ENCODE measurements at places on chromosomes 5 and 9.

- no peak for DNase-seq
Observed at GRCh38 chr5:164000241-164000640, 494.8 kb downstream of the MAT2B start.

DNA sequence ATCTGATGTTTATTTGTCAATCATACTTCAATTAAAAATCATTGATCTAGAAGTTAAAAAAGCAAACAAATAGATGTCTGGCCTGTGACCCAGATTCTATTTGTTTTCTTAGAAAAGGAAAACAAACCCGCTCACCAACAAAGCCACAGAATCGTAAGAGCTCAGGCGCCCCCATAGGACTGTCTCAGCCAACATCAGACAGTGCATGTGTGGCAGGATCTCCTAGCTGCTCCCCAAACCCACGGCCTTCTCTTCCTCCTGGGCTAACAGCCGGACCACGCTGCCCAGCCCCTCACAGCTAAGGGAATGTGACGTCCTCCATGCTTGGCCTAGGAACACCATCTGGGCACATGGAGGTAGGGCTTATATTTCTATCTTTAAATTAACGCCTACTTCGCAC lies 19.4 kb downstream of the OR2Y1 start:
- DNase-seq = no peak

- DNase-seq = no peak
Observed at GRCh38 chr9:36470643-36471290, 70.7 kb upstream of the RNF38 start.

DNA sequence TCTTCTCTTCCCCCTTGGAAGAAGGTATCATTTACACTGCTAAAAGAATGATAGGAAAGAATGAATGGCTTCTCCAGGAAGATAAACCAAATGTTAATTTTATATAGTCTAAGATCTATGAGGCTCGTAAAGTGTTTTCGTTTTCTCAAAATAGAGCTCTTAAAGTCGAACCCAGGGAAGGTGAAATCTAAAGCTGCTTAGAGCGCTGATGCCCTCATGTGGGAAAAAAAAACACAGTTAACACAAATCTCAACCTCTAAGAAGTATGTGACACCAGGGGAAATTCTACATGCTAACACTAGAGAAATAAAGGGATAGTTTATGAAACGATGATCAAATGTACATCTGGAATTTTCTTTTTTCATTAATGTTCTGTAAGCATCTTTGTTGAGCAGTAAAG lies 257.9 kb downstream of the RASEF start:
- DNase-seq = no peak

DNA sequence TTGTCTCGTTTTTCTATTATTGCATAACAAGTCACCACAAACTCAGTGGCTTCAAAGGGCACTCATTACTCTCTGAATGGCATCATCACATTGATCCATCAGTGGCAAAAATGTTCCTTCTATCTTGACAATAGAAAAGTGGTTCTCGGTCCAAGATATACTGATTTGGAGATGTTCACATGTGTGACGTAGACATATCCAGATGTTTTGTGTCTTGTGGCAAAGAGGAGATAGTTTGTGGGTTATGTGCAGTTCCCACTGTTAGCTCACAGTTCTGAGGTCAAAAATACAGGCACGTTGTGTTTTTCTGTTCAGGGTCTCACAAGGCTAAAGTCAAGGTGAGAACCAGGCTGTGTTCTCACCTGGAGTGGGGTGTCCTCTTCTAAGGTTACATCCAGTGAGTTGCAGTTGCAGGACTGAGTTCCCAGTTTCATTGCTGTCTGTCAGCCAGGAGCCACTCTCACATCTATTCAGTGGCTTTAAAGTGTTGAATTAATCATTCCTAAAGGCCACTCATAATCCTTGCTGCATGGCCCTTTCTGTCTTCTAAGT lies 55.3 kb downstream of the GAS1 start:
- DNase-seq = no peak

- DNase-seq = no peak
Observed at GRCh38 chr5:149727336-149728035, 2.6 kb upstream of the PPARGC1B start.

DNA sequence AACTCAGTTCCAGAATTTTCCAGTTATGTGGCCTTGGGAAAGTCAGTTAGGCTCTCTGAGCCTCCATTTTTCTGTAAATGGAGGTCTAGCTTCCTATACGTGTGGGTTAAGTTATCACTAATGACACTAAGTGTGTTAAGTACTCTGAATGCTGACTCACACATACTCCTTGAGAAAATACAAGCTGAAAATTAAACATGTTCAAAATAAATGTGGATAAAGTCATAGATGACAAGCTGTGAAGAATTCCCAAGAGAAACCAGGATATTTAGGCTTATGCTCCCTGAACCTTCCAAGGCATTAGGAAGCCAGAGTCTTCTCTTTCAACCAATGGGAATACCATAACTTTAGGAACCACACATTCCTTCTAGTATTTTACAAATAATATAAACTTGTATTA lies 58.1 kb downstream of the ABCA1 start:
- DNase-seq = no peak

GRCh38 chr9:107274096-107274495 lies 9.0 kb upstream of the RAD23B start:
- no peak for DNase-seq

GRCh38 chr5:17360879-17361278 lies 137.2 kb upstream of the TAF11L2 start:
- DNase-seq = no peak

DNA sequence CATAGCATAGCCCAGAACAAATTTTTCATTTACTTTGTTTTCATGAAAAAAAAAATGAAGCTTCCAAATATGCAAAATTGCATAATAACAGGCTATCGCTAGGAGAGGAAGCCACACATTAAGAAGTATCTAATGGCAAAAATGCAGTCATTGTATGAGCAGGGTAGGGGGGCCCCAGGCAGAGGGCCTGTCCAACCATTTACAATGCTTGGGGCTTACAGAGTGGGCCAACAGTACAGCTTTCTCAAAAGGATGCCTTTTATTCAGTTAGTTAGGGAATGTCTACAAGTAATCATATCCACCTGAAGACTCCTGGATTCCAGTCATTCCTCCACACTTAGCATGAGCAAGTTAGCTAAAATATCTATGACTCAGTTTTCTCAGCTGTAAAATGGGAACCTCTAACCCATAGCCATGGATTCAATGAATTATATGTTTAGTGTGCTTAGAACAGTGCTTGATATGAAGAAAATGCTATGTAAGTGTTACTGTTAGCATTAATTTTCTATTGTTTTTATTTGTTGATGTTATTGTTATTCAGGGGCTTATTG lies 117.7 kb downstream of the GAS1 start:
- DNase-seq = no peak

DNA sequence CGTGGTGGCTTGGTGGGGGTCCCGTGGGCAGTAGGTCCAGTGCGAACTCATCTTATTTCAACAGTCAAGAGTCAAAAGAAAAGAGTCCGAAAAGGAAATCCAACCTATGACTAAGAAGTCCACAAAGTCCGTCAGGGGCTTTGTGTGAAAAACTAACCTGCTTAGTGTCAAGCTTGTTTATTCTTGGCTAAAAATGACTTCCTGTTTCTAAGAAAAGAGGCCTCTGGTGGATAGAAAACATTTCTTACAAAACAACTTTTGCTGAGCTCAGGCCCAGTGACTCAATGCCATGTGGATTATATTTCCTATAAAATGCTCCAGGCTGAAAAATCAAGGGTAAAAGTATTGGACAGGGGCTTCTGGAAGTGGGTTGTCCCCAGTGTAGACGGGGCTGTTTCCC lies 105.9 kb downstream of the GADD45G start:
- no peak for DNase-seq

DNA sequence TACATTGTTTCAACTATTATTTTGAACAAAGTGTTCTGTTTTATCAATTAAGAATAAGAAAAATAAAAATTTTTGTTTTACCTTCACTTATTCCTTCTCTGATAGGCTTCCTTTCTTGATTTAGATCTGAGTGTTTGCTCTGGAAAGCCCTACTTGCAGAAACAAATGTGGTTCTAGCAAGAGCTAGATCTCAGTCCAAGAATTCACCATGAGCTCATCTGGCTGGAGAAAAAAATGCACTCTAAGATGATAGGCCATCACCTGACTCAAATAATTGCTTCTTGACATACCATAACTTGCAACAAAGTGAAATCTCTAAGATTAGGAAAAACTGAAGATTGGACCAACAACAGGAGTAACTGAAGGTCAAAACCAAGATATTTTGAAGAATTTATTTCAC lies 6.3 kb upstream of the RLN2 start:
- no peak for DNase-seq

GRCh38 chr5:94240134-94240533 lies 378.3 kb downstream of the KIAA0825 start:
- DNase-seq = no peak

DNA sequence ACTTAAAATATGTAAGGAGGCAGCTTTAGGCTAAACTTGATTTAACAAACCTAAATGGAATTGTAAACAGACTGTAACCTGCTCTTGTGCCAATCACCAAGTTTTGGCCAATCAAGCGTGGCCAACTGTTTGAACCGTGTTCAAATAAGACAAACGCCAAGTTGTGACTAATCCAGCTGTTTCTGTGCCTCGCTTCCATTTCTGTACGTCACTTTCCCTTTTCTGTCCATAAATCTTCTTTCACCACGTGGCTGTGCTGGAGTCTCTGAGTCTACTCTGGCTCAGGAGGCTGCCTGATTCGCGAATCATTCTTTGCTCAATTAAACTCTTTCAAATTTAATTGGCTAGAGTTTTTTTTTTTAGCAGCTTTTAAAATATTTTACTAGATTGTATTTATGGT lies 71.3 kb downstream of the LIX1 start:
- no peak for DNase-seq

DNA sequence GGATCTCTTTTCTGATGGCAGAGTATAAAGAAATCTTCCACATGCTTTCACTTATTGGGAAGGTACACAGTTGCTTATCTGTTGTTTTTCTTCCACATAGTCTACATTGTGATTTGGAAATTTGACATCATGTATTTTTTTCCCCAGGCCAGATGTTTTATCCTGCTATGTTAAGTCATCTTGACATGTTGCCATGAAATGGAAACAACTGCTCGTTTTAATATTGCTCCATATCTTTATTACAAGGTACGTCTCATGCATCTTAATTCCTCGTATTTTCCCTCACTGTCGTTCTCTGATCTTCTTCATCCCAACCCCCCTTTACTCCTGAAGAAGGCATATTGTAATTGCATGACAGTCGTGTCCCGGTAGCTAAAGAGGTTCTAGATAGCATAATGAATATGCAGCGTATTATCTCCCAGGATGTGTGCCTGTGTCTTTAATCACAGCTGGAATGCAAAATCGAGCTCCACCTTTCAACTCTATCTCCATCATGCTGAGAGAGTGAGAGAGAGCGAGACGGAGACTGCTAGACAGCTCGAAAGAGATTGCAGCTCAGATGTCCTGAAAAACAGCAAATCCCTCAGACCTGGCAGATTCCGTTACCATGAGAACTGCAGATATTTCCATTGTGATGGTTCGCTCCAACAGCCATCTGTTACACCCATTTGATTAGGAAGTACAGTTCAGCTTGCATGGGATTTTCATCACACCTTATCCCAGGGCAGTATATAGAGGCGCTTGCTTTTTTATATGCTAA lies 281.7 kb downstream of the TMEM38B start:
- DNase-seq = no peak

- DNase-seq = no peak
Observed at GRCh38 chr5:147906326-147907095, at the start of gene C5orf46. TSS of gene C5orf46 (minus strand) at chr5:147906538. CDS start at chr5:147906501, 37 bp downstream.

GRCh38 chr9:28272127-28272526 lies 698.8 kb upstream of the C9orf72 start:
- DNase-seq = no peak

GRCh38 chr5:100668511-100668910 lies 133.3 kb downstream of the FAM174A start:
- DNase-seq = no peak

DNA sequence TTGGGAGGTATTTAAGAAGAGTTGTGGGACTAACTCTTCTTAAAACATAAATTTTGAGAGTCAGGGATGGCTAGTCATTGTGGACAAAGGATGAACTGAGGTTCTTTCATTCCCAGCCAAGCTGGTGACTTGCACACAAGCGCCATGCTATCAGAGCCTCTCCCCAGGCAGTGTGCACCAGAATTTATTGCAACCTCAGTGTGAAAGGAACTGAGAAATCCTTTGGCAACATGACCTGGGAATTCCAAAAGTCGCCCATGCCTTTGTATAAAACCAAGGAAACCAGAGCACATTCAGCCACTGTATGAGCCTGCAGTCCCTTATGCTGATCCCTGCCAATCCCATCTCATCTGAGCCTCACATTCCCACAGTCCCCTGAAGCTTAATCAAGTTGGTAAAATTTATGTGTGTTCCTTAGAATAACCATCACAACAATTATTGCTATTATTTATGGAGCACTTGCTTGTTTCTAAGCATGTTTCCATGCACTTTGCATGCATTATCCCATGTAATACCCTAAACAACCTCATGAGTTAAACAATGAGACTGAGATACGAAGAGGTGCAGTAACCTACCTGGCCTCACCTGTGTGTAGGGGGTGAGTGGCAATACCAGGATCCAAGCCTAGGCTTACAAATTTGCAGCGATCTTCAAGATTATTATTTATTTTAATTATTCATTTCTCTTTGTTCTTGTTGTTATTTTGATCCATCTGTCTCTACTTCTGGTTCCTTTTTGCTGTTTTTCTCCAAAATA lies 116.4 kb downstream of the NTRK2 start:
- DNase-seq = no peak

DNA sequence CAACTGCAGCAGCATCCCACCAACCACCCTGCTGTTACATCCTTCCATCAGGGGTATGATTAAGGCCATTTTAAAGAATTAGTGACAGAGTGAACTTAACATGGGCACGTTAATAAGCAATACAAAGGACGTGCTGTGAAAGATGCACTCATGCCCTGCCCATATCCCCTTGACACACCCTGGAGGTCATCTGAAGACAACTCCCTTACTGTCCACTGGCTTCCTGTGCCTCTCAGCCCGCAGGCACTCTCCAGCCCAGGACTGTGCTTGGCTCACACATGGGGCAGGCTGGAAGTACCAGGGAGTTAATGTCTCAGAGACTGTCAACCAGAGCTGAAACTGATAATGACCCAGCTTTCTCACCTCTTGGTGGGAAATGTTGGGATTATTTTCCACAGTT lies 81.8 kb downstream of the TRIM36 start:
- no peak for DNase-seq

GRCh38 chr9:95139126-95139525 lies 178.4 kb downstream of the FANCC start:
- DNase-seq = no peak

- no peak for DNase-seq
Observed at GRCh38 chr5:82168294-82168693, 109.9 kb downstream of the RPS23 start.

DNA sequence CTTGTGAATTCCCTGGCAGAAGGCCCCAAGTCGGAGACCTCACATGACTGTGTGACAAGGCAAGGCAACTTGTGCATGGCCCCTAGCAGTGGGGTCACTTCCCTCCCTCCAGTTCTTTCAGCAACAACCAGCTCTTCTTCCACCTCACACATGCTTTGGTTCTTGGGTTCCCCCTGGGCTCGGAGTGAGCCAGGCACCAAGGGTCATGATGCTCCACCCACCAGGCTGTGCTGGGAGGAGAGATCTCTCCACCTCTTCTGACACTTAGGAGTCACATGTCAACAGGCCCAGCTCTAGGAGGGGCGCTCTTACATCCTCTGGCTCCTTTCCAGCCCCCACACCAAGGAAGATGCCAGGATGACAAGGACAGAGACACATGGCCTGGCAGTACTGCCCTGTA lies 56.7 kb downstream of the CDH6 start:
- DNase-seq = no peak
